WTC11 (cell line): ENCODE measurements at places on chromosomes 2 and 18.

DNA sequence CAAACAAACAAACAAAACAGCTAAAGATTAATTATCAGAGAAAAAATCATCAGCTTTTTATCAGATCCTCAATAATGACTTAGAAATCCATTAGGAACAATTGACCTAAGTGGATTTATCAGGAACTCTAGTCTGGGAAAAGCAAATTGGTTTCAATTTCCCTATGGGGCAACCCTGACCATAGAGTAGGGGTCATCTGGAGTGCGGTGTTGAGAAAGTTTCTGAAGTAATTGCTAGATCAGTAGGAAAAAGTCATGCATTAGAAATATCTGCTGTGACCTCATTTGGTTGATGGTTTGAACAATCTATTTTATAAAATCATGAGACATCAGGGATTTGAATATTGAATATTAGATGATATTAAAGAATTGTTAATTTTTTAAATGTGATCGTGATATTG lies 507.9 kb downstream of the TXNL1 start:
- DNase-seq = no peak

- no peak for DNase-seq
These were observed 22.8 kb downstream of the CCNYL1 start for GRCh38 chr2:207734264-207734635.

- DNase-seq = no peak
These were observed 48.2 kb downstream of the PAX8 start for GRCh38 chr2:113230531-113230930.

DNA sequence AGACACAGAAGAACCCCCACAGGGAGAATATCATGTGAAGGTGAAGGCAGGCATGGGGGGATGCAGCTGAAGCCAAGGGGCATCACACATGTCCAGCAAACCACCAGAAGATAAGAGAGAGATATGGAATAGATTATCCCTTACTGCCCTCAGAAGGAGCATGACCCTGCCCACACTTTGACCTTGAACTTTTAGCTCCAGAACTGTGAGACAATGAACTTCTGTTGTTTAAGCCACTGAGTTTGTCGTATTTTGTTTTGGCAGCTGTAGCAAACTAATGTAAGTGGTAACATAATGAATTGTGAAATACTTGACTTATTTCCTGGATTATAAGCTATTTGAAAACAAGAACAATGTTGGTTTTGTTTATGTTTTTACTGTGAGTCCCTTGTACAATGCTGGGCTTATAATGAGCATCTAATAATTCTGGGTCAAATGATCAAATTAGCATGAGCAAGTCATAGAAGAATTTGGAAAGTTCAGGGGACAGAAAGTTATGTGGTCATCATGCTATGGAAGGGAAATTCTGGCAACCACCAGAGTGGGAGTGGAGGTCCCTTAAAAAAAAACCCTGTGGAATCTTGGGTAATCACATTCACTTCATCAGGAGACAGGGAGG lies 541.0 kb upstream of the KLHL29 start:
- no peak for DNase-seq

DNA sequence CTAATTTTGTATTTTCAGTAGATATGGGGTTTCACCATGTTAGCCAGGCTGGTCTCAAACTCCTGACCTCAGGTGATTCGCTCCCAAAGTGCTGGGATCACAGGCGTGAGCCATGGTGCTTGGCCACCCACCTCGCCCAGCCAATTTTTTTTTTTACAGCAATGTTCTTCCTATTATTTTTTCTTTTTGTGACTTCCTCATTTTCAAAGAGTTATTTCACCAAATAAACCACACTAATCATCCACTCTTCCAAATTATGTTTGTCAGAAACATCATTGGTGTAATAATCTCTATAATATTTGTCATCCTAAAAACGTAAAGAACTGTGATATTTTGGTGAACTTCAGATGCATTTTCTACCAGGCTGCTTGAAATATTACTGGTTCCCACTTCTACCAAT lies 16.3 kb upstream of the PDCL3 start:
- no peak for DNase-seq

DNA sequence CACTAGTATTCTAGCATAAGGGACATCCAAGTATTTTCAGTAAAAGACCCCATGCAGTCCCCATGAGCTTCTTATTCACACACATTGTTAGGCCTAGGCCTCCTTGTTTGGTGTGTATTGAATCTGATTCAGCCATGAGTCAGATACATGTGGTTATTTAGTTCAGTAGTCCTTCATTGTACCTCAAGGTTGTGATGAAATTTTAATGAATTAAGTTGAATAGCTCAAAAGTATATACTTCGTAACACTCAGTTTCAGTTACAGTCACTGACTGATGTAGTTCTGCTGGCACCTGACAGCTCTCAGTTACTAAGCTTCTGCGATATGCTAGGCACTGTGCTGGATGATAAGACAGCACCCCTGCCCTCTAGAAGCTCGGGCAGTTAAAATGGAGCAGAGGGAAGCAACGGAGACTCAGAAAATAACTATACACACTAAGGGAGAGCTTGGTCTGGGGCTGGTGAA lies 86.4 kb downstream of the XRCC5 start:
- DNase-seq = no peak

DNA sequence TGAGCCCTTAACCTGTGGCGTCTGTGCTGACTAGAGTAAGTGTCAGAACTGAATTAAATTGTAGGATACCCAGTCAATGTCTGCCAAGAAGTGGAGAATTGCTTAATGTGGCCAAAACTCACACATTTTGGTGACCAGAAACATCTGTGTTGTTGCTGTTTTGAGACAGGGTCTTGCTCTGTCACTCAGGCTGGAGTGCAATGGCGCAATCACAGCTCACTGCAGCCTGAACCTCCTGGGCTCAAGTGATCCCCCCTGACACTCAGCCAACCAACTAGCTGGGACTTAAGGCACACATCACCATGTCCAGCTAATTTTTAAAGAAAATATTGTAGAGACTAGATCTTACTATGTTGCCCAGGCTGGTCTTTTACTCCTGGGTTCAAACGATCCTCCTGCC lies 34.4 kb upstream of the RTN4 start:
- no peak for DNase-seq

GRCh38 chr2:239523954-239524330 lies 123.1 kb upstream of the HDAC4 start:
- no peak for DNase-seq

GRCh38 chr2:95004711-95005110 lies 20.8 kb upstream of the MAL start:
- DNase-seq = no peak

- no peak for DNase-seq
These were observed 12.3 kb downstream of the KLF7 start for GRCh38 chr2:207153266-207153975.

- DNase-seq = no peak
These were observed 217.0 kb upstream of the CXCR4 start for GRCh38 chr2:136334967-136335366.

DNA sequence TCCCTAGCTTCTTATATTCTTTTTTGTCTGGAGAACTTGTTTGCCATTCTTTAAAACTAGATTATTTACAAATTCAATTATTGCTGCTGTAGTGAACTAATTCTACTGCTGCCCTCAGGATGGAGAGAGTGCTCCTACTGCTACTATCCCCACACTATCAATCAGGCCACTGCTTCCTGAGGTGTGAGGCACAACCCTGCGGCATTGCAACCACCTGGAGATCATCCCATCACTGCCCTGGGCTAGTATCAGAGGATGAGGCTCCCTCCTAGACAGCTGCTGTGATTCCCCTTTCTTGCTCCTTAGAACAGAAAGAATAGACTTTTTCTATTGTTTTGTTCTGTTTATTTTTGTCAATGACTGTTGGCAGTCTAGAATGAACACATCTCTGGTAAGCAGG lies 146.6 kb downstream of the CDH19 start:
- peak; percentile 12 for DNase-seq

- no peak for DNase-seq
These were observed 48.6 kb downstream of the ETAA1 start for GRCh38 chr2:67445652-67446268.
